Upper lobe of right lung (tissue), 1 donor: ENCODE measurements at places on chromosomes 1 and 21. TPM values are rescaled to one million over a fixed set of nuclear protein-coding genes. Genes with fewer than 3 reads are reported as not detected.

GRCh38 chr1:162200096-162200847 is 130.8 kb downstream of the NOS1AP start:
- no peak overlapping the region for H3K4me3 ChIP-seq
- H3K27me3 ChIP-seq: no peaks in the 10 kb centered on the region
- H3K4me1 ChIP-seq: no peaks in the 10 kb centered on the region
- DNase-seq: no peak
- no peak overlapping the region for H3K27ac ChIP-seq

Gene HSD3B2
- total RNA-seq: not detected

Gene PPIAL4G
- total RNA-seq: 0.20 TPM

- no peak overlapping the region for H3K27ac ChIP-seq
- DNase-seq: no peak
- H3K27me3 ChIP-seq: no peaks in the 10 kb centered on the region
- no peak overlapping the region for H3K4me3 ChIP-seq
These were observed 30.8 kb upstream of the FAM89A start for GRCh38 chr1:231070758-231071444.

DNA sequence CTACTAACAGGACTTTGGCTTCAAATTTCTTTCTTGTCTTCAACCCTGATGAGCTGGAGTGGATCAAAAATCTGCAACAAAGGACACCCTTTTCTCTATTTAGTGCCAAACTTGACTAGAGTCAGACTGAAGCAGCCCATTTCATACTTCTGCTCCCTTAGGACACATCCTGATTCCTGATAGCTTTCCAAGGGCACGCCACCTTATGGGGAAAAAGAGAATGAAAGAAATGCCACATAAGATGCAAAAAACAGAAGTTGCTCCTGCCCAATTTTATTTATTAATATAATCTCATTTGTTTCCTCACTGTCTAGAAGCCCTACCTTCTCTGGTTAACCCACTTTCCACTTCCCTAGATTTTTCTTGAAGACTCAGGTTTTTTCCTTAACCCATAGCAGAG is 72.7 kb upstream of the NBPF4 start:
- H3K4me3 ChIP-seq: no peak overlapping the region
- H3K36me3 ChIP-seq: no peaks in the 10 kb centered on the region
- H3K27me3 ChIP-seq: no peaks in the 10 kb centered on the region
- H3K4me1 ChIP-seq: no peaks in the 10 kb centered on the region
- no peak for DNase-seq

Gene PPM1J
- 0.32 TPM for total RNA-seq

- H3K27ac ChIP-seq: peak overlapping the region; percentile 78
- no peak for DNase-seq
- H3K36me3 ChIP-seq: peaks cover 12% of the 10 kb centered on the region
These were observed 77.0 kb upstream of the MACF1 start for GRCh38 chr1:39127513-39127912.

DNA sequence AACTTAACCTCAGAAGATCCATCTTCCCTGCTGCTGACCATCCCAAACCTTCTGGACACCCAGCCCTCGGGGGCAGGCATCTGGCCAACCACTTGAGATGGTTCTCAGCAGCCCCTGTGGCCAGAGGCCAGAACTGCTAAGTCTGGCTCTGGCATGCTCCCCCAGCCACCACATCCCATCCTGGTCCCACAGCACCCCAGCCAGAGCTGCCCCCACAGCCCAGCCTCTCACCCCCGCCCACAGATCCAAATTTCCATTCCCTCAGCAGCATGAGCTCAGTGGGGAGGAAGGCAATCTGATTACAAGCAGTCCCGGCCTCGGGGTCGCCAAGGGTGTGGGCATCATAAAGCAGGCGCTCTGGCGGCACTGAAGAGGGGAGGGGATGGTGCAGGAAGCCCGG is 45.6 kb downstream of the GLIS1 start:
- no peak overlapping the region for H3K4me3 ChIP-seq
- no peak overlapping the region for H3K27ac ChIP-seq
- no peak for DNase-seq
- H3K27me3 ChIP-seq: peaks cover 12% of the 10 kb centered on the region
- no peaks in the 10 kb centered on the region for H3K36me3 ChIP-seq

Gene SH3D21
- 10.2 TPM for total RNA-seq

Gene F5
- total RNA-seq: 1.6 TPM

- no peaks in the 10 kb centered on the region for H3K36me3 ChIP-seq
- no peak overlapping the region for H3K4me3 ChIP-seq
- DNase-seq: no peak
These were observed 559.8 kb upstream of the USP24 start for GRCh38 chr1:55775007-55775406.

- H3K4me3 ChIP-seq: no peak overlapping the region
- H3K36me3 ChIP-seq: no peaks in the 10 kb centered on the region
- no peaks in the 10 kb centered on the region for H3K4me1 ChIP-seq
- H3K27ac ChIP-seq: no peak overlapping the region
These were observed 13.0 kb downstream of the PHGDH start for GRCh38 chr1:119724611-119725218.

DNA sequence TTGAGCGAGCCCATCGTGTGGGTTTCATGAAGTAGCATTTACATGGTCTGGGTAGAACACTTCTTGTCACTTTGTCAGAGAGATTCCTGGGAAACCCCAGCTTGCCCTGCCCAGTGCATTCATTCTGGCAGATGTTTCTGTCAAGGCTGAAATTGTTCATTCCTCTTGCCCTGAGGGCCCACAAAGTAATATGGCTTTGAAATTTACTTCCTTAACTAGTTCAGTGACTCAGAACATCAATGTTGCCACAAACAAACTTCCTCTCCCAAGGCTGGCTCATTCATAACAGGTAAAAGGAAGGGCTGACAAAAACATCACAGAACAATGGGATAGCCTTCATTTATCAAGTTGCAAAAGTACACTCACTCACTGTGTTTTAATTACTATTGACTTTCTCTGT is 5.0 kb upstream of the KIAA0040 start:
- peaks cover 41% of the 10 kb centered on the region for H3K4me1 ChIP-seq
- H3K27ac ChIP-seq: peak overlapping the region; percentile 59
- DNase-seq: no peak

DNA sequence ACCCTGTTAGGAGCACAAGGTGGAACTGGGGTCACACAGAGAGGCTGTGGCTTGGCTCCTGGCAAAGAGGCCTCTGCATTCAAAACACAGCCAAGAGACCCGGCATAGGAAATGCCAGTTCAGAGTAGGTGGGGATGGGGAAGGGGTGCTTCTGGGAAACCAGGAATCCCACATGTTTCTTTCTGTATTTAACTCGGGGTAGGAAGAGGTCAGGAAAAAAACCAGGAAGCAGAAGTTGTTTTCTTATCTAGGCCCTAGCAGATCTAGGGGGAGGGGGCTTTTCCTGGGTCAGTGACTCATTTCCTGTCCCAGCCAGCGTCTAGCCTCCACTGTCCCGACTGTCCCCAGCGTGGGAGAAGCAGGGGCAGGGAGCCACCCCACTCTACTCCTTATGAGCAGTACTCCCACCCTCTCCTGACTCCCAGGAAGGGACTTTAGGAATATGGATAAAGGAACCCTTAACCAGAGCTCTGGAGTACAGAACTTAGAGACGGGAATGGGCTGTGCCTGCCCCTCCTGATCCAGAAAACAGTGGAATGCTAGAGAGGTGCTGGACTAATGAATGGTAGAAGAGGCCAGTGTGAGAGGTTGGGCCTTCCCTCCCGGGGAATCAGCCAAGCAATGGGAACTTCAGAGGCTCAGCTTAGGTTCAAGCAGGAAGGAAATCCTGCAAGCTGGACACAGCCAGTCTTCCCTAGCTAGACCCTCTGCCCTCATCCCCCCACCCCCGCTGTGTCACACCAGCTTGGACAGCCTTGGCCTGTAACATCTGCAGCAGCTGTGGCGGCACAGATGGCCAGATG is 5.7 kb downstream of the FHL3 start:
- H3K36me3 ChIP-seq: peaks cover 15% of the 10 kb centered on the region
- H3K27me3 ChIP-seq: no peaks in the 10 kb centered on the region
- H3K27ac ChIP-seq: peak overlapping the region; percentile 89
- H3K4me3 ChIP-seq: no peak overlapping the region
- H3K4me1 ChIP-seq: peaks cover 67% of the 10 kb centered on the region

DNA sequence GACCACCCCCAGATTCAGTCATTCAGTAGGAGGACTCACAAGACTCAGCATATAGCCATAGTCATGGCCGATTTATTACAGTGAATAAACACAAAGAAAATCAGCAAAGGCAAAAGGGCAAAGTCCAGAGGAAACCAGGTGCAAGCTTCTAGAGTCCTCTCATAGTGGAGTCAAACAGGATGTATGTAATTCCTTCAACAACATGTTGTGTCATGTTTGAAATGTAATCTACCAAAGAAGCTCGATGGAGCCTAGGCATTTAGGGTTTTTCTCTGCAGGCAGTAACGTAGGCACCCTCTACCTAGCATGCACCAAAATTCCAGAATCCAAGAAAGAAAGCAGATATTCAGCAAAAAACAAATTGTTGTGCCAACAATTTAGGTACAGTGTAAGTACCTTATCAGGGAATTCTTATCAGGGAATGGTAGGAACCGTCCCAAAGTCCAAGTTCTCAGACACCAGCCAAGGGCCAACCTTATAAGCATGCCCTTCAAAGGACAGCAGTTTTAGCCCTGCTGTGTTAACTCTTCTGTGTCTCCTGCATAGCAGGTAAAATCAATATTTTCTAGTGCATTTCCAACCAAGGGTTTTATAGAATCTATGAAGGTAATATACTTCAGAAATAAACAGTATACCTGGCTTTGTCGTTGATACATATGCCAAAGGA is 16.1 kb upstream of the SLAMF6 start:
- H3K4me1 ChIP-seq: peaks cover 8% of the 10 kb centered on the region
- H3K4me3 ChIP-seq: no peak overlapping the region
- H3K27ac ChIP-seq: no peak overlapping the region
- no peaks in the 10 kb centered on the region for H3K36me3 ChIP-seq
- DNase-seq: no peak

- H3K36me3 ChIP-seq: no peaks in the 10 kb centered on the region
- DNase-seq: peak; percentile 39
- no peaks in the 10 kb centered on the region for H3K4me1 ChIP-seq
- no peak overlapping the region for H3K4me3 ChIP-seq
These were observed 17.2 kb downstream of the PODN start for GRCh38 chr1:53079251-53079650.

Gene ZNF648
- not detected for total RNA-seq

Gene MT1HL1
- not detected for total RNA-seq
